CD4-positive, alpha-beta T cell treated with Interleukin-1 beta for 1 hour (primary cell): ENCODE measurements at places on chromosomes 6 and 20.

DNA sequence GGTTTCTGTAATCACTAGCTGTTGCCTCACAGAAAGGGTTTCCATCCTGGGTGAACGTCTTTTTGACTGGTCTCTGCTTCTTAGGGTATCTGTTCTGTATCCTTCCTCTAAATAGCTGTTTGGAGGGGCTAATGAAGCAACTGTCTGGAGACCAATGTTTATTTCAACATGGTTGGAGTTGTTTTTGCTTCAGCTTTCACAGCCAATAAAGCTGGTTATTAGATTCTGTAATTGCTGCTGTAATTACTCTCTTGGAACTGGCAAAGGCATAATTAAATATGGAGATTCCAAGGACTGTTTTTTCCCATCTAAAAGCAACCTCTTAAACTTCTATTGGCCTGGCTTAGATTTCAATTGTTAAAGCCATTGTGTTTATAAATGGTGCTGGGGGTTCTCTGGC lies 31.9 kb downstream of the CHMP4B start:
- no peak for DNase-seq

- no peak for DNase-seq
These were observed 414.5 kb upstream of the HSF2 start for GRCh38 chr6:121984956-121985355.

DNA sequence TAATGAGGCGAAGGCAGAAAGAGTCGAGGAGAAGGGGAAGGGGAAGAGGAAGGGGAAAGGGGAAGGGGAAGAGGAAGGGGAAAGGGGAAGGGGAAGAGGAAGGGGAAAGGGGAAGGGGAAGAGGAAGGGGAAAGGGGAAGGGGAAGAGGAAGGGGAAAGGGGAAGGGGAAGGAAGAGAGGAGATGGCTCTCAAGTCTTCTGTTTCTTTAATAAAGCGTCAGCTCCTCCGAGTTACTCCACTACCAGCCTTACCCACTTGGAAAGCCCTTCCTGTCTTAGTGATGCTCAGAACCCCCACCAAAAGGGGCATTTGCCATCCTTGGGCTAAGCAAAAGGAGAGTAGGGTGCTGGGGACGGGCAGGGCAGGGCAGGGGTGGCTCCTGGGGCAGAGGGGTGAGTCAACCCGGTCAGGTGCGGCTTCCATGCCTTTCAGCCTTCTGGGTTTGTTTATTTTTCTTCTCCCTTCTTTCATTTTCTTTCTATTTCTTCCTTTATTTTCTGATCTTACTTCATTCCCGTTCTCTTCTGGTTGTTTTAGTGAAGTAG lies 476 bp upstream of the CLIC5 start:
- no peak for DNase-seq

GRCh38 chr6:90461383-90461782 lies 125.5 kb downstream of the MAP3K7 start:
- no peak for DNase-seq

DNA sequence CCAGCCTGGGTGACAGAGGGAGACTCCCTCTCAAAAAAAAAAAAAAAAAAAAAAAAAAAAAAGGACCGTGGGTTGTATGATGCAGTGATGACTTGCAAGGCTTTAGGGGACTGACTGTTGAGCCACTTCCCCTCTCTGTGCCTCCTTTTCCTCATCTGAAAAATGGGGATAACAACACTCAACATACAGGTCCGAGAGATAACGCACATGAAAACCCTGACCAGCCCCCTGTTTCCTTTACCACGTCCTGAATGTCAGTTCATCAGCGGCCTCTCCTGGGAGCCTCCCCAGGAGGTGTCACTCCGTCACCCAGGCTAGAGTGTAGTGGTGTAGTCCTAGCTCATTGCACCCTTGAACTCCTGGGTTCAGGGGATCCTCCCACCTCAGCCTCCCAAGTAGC lies 3.9 kb downstream of the SLA2 start:
- no peak for DNase-seq

DNA sequence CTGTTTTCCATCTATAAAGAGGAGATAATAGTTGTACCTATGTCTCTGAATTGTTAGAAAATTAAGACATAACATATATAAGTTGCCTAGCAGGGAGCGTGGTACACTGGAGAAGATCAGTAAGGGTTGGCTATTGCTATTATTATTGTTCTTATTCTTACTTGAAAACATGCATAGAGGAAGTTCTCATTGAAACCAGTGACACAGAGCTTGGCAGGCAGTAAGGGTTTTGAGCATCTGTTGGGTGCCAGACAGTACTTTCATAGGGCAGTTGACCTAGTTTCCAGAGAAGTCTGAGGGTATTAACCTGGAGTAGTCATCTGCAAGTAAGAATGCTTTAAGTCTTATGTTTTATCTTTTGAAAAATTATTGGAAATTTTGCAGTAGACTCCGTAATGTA lies 13.3 kb upstream of the SGK1 start:
- no peak for DNase-seq

GRCh38 chr20:3919352-3919751 lies 30.2 kb downstream of the PANK2 start:
- DNase-seq = no peak

DNA sequence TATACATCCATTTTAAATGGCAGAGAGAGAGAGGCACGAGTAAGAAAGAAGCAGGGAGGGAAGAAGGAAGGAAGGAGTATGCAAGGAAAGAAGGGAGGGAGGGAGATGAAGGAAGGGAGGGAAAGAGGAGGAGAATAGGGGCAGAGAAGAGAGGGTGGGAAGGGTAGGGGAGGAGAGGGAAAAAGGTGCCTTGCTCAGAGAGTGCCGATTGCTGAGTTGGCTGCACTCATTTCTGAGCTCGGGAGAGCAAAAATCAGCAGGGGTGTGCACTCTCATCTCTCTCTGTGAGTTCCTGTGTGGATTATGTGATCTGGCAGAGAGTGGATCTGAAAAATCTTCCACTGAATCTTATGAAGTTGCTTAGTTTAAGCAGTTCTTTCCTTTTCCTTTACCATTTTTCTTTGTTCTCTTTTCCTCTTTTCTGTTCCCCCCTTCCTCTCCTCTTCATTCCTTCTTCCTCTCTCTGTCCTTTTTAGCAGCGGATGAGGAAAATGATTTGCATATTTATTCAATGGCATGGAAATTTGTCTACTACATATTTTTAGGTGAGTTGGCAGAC lies 108.7 kb downstream of the PERP start:
- no peak for DNase-seq

GRCh38 chr20:56710125-56710524 lies 81.0 kb downstream of the TFAP2C start:
- no peak for DNase-seq

- DNase-seq = no peak
These were observed 36.1 kb upstream of the PAQR8 start for GRCh38 chr6:52325695-52326471.
